Stimulated activated CD4-positive, alpha-beta T cell treated with anti-CD3 and anti-CD28 coated beads, Interleukin-15, amount 100 ng/mL, for 24 hours (primary cell): ENCODE measurements at places on chromosomes 11 and 22.

GRCh38 chr11:125061281-125061680 is 1.8 kb upstream of the SLC37A2 start:
- DNase-seq = no peak

GRCh38 chr11:20909995-20910726 is 240.8 kb downstream of the NELL1 start:
- no peak for DNase-seq

DNA sequence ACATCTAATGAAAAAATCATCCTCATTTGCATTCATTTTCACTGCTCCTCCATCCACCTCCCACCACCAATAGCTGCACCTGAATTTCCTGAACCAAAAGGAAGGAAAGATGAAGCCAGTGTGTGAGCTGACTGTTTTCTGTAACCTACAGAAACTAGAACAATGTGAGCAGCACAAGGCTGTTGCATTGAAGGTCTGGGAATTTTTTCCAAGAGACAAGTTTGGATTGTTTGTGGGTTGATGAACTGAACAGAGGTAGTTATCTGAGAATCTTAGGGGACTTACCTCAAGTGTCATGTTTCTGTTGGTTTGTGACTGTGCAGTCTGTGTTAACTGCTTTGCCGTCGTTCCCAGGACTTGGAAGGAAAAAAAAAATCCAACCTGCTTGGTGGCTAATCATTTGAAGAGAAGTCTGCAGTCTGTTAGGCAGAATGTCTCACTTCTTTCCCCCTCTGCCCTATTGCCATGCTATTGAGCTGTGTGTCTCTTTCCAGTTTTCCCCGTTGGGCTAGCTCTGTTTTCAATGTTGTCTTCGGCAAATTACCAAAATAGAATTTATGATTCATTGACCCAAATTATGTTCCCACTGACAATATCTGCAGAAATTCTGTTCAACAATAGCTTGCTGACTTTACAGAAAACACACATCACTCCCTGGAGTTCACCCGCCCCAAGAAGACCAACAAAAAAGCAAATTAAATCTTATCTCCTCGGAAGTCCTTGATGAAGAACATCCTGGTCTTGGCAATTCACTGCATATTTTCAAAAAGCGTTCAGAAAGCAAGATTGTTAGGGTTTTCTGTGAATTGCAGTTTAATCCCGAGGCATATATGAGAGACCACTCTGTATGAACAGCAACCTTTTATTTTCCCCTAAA is 76.0 kb downstream of the SC5D start:
- DNase-seq = no peak

GRCh38 chr11:126407682-126408288 is 52.3 kb downstream of the ST3GAL4 start:
- no peak for DNase-seq

DNA sequence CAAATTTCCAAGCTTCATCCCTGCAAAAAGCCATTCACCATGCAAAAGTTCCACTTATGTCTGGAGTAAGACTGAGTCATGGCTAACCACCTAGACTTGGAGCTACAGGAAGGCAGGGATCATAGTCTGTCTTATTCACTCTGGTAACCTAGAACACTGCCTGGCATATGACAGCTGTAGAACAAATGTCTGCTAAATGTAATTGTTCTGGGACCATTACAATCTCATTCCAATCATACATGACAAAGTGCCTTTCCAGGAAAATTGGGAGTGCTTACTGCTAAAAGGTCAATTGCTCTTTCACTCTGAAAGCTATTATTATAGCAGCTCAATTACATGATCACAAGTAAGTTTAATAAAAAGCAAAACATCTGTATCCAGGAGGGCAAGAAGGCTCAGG is 99.1 kb upstream of the CHRM4 start:
- no peak for DNase-seq

DNA sequence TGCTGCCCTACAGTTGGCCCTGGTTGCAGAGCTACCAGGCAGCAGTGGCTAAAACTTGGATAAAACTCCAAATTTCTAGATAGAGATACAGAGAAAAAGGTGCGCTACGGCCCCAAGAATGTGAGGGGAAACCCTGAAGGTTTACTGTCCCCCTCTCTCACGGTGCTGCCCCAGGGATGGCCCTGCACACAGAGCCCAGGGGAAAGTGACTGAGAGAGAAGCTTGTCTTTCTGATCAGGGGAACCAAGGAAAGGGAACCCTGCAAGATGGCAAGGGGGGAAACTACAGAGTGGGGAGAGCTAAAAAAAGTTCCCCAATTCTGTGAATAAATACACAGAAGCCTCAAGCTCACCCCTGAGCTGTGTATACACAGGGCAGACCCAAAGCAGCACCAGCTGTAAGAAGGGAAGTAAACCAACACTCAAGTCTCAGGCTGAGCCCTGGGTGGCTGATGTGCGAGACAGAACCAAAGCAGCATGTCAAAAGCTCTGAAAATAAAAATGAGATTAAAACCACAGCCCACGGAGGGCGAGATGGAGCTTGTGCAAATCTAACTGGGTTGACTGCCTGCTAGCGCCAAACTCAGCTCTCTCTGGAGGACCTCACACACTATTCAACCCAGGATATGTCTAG is 22.1 kb downstream of the GNB1L start:
- no peak for DNase-seq

- no peak for DNase-seq
Measured at GRCh38 chr11:94043241-94043640, 22.1 kb downstream of the HEPHL1 start.

GRCh38 chr11:35010654-35011053 is 94.2 kb downstream of the PDHX start:
- no peak for DNase-seq

DNA sequence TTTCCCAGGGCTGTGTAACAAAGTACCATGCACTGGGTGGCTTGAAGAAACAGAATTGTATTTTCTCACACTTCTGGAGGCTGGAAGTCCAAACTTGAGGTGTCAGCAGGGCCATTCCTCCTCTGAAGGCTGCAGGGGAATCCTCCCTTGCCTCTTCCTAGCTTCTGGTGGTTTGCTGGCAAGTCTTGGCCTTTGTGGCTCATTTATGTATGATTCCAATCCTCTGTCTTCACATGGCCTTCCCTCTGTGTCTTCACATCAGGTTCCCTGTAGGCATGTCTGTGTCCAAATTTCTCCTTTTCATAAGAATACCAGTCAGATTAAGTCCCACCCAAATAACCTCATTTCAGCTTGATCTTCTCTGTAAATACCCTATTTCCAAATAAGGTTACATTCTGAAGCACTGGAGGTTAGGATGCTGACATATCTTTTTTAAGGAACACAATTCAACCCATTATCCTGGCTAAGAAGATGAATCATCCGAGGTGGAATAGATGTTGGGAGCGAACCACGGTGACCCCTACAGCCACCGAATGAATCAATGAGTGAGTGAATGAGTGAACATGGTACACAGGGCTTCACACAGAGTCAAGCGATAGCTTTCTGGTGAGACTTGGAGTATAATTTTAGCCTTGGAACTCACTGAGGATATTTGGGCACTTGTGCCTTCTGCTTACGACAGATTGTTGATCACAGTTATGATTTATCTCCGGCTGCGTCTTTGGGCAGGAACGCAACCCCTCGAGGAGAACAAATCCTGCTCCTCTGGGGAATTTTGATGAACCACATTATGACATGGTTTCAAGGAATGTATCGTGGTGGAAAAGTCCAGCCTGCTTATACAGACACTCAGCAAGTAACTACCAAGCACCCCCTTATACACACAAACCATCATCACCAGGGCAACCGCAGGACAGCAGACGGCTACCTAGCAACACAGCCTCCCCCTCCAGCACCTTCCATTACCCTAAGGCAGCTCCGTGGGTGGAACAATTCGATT is 34.3 kb upstream of the MICAL2 start:
- no peak for DNase-seq

GRCh38 chr11:33383075-33383919 is 126.1 kb downstream of the HIPK3 start:
- DNase-seq = no peak

- no peak for DNase-seq
Measured at GRCh38 chr11:69726019-69726418, 22.2 kb upstream of the FGF19 start.

- DNase-seq = peak; percentile 44
Measured at GRCh38 chr22:36467946-36468345, 13.5 kb downstream of the TXN2 start.

- no peak for DNase-seq
Measured at GRCh38 chr11:113673550-113674396, 32.3 kb downstream of the TMPRSS5 start.

GRCh38 chr22:29443452-29443851 is 5.1 kb downstream of the RFPL1 start:
- DNase-seq = no peak

GRCh38 chr11:67256477-67257135 is 9.7 kb upstream of the GRK2 start:
- DNase-seq = no peak

DNA sequence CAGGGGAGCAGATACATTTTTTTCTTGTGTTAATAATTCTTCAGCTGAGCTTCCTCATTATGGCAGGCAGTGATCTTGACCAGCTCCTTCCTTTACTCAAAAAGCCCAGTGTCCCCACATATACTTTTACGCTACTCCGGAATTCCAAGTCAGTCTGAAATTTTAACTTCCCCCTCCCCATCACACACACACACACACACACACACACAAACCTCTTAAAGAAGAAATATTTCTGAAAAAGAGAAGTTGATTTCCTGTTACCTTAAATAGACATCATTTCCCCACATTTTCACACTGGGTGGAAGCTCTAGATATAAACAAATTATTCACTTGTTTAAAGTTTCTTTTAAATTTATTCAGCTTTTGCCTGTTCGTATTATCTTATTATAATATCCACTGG is 113.9 kb downstream of the DBX1 start:
- no peak for DNase-seq

- DNase-seq = no peak
Measured at GRCh38 chr22:29886596-29886995, 3.6 kb downstream of the MTMR3 start.

- DNase-seq = no peak
Measured at GRCh38 chr11:17391493-17392355, 3.3 kb upstream of the KCNJ11 start.

DNA sequence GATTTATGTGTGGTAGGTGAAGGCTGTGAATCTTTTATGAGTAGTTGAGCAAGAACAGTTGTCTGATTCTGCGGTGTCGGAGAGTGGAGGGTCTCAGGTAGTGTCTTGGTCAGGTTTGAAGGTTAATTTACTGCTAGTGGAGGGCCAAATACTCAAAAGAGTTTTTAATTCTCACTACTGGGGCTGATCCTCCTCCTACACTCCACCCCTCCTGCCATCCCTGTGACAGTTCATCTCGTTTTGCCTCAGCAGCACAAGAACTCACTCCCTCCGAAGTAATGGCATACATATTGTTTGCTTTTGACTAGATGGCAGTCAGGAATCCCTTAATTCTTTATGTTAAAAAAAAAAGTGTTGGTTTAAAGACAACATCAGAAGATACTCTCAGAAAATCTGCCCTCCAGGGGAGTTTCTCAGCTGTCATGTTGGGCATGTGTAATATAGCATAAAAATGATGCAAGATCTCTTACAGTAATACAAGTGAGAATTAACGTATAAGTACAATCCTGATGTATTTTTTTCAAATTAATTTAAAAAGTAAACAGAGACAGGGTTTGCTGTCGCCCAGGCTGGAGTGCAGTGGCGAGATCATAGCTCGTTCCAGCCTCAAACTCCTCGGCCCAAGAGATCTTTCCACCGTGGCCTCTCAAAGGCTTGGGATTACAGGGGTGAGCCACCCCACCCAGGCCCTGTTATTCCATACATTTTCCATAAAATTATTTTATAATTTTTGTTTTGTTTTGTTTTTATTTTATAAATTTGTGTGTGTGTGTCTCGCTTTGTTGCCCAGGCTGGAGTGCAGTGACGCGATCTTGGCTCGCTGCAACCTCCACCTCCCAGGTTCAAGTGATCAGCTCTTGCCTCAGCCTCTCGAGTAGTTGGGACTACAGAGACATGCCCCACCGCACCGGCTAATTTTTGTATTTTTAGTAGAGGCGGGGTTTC is 1.3 kb downstream of the FAR1 start:
- peak; percentile 17 for DNase-seq

GRCh38 chr22:50599816-50600455 is 657 bp upstream of the MAPK8IP2 start:
- peak; percentile 67 for DNase-seq

GRCh38 chr22:26656891-26657851 is at the start of gene MIAT:
TSS of gene MIAT (plus strand) at chr22:26657588.
- DNase-seq = peak; percentile 80

GRCh38 chr22:43090130-43090789 is 1.1 kb upstream of the TTLL1 start:
- DNase-seq = peak; percentile 69

GRCh38 chr11:74220376-74220775 is 49.3 kb downstream of the PPME1 start:
- DNase-seq = no peak

DNA sequence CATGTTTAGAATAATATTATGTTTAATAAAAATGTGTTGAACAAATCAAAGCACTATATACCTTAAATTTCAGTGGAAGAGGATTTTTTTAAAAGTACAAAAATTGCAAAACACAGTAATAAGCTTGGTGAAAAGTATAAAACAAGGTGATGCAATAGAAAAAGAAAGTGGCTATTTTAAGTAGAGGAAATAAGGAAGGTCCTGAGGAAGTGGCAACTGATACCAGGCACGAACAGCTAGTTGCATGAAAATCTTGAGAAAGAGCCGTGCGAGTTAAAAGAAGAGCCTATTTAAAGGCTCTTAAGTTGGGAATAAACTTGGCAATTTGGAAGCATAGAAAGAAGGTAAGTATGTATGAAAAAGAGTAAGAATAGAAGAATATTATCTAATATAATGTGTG is 1679.3 kb downstream of the LRRC4C start:
- DNase-seq = no peak

GRCh38 chr11:17415523-17416104 is 27.2 kb upstream of the KCNJ11 start:
- DNase-seq = no peak

DNA sequence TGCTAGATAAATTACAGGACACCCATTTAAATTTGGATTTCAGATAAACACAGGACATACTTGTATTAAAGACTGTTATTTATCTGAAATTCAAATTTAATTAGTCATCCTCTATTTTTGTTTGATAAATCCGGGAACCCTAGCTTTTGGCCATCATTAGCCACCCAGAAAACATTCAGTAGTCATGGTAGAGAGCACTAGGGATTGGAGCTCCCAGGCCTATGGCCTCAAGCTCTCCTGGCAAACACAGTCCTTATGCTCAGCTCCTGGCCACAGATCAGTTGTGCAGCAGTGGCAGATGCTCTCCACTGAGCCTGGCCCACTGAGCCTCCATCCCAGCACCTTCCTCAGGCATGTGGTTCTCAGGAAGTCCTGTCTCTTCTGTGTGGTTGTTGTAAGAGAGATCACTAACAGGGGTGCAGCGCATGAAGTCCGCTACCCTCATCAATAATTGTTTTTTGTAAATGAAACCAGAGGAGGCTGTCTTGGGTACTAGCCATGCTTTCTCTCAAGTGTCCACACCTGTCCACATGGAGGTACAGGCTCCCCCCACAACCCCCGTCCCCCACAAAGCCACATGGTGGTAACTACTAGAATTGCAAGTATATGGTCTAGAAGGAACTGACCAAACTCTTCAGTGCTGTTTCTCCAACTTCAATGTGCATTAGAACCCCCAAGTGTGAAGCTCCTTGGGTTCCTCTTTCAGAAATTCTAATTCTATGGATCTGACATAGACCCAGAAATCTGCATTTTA is 1.1 kb upstream of the IRAG1 start:
- DNase-seq = no peak
